ENCODE measurements at places on chromosomes 6 and 20. TPM values are rescaled to one million over a fixed set of nuclear protein-coding genes. Genes with fewer than 3 reads are reported as not detected.

The HLA-G gene
- total RNA-seq, result not detected

The FLRT3 gene
- 17.9 TPM for total RNA-seq

The DACT2 gene
- not detected for total RNA-seq

The LRRN4 gene
- not detected for total RNA-seq

The OPN5 gene
- total RNA-seq, result not detected

The TAGAP gene
- total RNA-seq, result 2.0 TPM

The PPP1R16B gene
- 6.3 TPM for total RNA-seq

The CFB gene
- total RNA-seq, result 36.7 TPM

The LTA gene
- not detected for total RNA-seq

The ASIP gene
- not detected for total RNA-seq

The OR2H2 gene
- not detected for total RNA-seq

The RIMS1 gene
- total RNA-seq, result 0.34 TPM

The CD83 gene
- 3.5 TPM for total RNA-seq

The CDC5L gene
- 24.7 TPM for total RNA-seq

The TMC2 gene
- total RNA-seq, result 0.11 TPM

The NINL gene
- total RNA-seq, result 25.8 TPM

The FNDC1 gene
- 16.5 TPM for total RNA-seq

The GPX5 gene
- total RNA-seq, result not detected

The LKAAEAR1 gene
- total RNA-seq, result not detected

The SCUBE3 gene
- total RNA-seq, result 45.5 TPM

The TTI1 gene
- total RNA-seq, result 45.0 TPM

The NR2E1 gene
- total RNA-seq, result not detected

The SSTR4 gene
- not detected for total RNA-seq

The ADGRG6 gene
- 4.8 TPM for total RNA-seq

The ZC2HC1B gene
- not detected for total RNA-seq

The LIN28B gene
- not detected for total RNA-seq

The TRMT11 gene
- total RNA-seq, result 39.4 TPM

The RAMACL gene
- 13.4 TPM for total RNA-seq

The TBPL1 gene
- total RNA-seq, result 57.9 TPM

The SMPDL3A gene
- total RNA-seq, result 15.5 TPM

The SIM1 gene
- not detected for total RNA-seq

The TENT5A gene
- total RNA-seq, result 40.3 TPM

The HLA-DQA1 gene
- total RNA-seq, result 19.6 TPM

The OPRL1 gene
- 0.78 TPM for total RNA-seq

The RUNX2 gene
- total RNA-seq, result 2.6 TPM

The DDX39B gene
- 317 TPM for total RNA-seq

The NRN1 gene
- total RNA-seq, result 10.3 TPM

The PHF1 gene
- total RNA-seq, result 88.9 TPM

The RSPH9 gene
- total RNA-seq, result not detected

The RAET1L gene
- not detected for total RNA-seq

The SEL1L2 gene
- not detected for total RNA-seq

The SCGN gene
- 1.2 TPM for total RNA-seq

The GGT7 gene
- total RNA-seq, result 41.1 TPM

The POU3F2 gene
- total RNA-seq, result not detected

The SAMD3 gene
- total RNA-seq, result 2.0 TPM

The CST4 gene
- 0.89 TPM for total RNA-seq

The CEP85L gene
- total RNA-seq, result 42.9 TPM

The BEND6 gene
- total RNA-seq, result 2.6 TPM

Measured in thyroid gland (tissue), 4 donors.